Stimulated activated CD4-positive, alpha-beta T cell treated with anti-CD3 and anti-CD28 coated beads, Interleukin-1b, Interleukin-23, amount 100 ng/mL, for 1 hour (primary cell): ENCODE measurements at places on chromosomes 5 and 9.
A peak's percentile ranks its signal among the peaks of the same experiment; 100 is the strongest.

- DNase-seq, result no peak
Measured at GRCh38 chr5:16666883-16667398, 50.1 kb upstream of the RETREG1 start.

GRCh38 chr5:14039063-14039462, 94.6 kb upstream of the DNAH5 start:
- no peak for DNase-seq

DNA sequence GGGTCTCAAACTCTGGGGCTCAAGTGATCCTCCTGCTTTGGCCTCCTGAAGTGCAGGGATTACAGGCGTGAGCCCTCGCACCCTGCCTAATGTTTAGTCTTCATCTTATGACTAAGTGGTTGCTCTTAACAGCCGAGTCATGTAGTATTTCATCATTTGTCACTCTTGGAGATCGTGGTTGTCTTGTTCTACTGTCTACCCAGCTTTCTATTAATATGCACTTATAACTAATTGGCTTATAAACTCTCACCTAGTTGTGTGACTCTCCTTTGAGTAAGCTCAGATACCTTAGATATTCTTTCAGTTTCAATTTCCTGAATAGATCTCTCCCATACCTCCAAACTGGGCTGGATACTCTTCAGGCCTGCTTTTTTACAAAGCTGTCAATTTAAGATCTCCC, 19.9 kb downstream of the SLC44A1 start:
- DNase-seq, result no peak

DNA sequence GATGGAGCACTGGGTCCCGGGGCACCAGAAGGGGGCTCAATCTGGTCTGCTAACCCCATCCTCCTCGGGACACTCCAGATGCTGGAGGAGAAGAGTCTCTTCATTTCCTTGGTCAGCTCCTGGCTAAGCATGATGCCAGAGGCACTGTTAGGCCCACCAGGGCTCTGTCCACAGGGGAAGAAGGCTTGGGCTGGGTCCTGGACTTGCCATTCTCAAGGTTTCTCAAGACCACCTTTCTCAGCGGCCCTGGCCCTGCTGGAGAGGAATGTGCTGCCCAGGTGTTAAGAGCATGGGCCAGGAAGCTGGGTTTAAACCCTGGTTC, 7.9 kb downstream of the SH2D3C start:
- DNase-seq, result no peak

GRCh38 chr9:114930056-114930812, at the start of gene TNFSF8:
Gene TNFSF8 (minus strand): TSS chr9:114930591. CDS start chr9:114930303, 288 bp downstream.
- peak; percentile 11 for DNase-seq

GRCh38 chr5:79771387-79771786, 81.8 kb downstream of the CMYA5 start:
- no peak for DNase-seq

- no peak for DNase-seq
Measured at GRCh38 chr9:87548159-87548558, 50.5 kb downstream of the DAPK1 start.

DNA sequence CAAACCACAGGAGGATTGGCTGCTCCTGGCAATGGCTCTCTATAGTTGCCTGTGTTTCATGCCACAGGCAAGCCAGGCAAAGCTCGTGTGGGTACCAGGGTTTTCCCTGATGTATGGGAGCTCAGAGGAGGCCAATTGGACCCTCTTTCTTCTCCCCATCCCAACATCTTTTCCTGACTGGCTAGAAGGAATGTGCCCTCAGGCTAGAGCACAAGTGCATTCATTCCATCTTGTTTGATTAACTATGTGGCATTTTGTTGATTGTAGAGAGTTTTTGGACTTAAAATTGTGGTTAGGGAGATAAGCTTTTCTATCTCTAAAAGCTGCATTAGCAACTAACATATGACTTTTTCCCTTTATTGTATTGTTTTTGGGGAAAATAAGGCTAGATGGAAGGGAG, 561.3 kb downstream of the PSAT1 start:
- no peak for DNase-seq

- no peak for DNase-seq
Measured at GRCh38 chr5:170788626-170789304, 5.2 kb downstream of the GABRP start.

GRCh38 chr9:23643656-23644258, 182.3 kb downstream of the ELAVL2 start:
- no peak for DNase-seq

GRCh38 chr5:141475625-141476131, at the start of gene PCDHGC3:
Gene PCDHGC3 (plus strand): TSS chr5:141475966. CDS start chr5:141476117, 151 bp downstream.
- no peak for DNase-seq

- DNase-seq, result no peak
Measured at GRCh38 chr9:111514967-111515366, 10.0 kb upstream of the ZNF483 start.

- DNase-seq, result no peak
Measured at GRCh38 chr5:150393096-150393645, 19.5 kb downstream of the CD74 start.

DNA sequence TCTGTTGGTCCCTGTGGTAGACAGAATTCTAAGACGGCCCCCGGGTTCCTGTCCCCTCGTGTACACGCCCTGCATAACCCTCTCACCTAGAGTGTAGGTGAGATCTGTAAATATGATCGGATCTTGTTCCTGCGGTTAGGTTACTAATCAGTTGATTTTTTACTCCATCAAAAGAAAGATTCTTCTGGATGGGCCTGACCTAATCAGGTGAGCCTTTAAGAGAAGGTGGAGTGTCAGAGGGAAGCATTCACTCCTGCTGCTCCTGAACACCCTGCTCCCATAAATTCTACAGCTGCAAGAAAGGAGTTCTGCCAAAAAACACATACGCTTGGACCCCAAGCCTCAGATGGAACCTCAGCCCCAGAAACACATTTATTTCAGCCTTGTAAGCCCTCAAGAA, 15.6 kb upstream of the FUBP3 start:
- no peak for DNase-seq

- no peak for DNase-seq
Measured at GRCh38 chr5:94577466-94578245, 40.7 kb downstream of the KIAA0825 start.

GRCh38 chr5:131209506-131210150, 38.9 kb downstream of the LYRM7 start:
- peak; percentile 6 for DNase-seq

- no peak for DNase-seq
Measured at GRCh38 chr5:53560028-53560427, 411 bp upstream of the NDUFS4 start.

DNA sequence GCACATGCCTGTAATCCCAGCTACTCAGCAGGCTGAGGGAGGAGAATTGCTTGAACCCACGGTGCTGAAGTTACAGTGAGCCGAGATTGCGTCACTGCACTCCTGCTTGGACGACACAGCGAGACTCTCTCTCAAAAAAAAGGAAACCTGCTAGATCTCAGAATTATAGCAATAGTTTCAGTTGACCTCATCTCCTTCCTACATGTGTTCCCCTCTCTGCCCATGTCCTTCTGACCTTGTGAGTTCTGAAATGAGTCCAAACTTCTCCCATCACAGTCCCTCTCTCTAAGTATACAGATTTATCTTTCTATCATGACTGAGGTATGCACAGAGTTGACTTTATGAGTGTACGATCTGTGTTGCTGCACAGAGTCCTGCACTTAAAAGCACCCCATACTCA, 44.6 kb upstream of the SHOC1 start:
- no peak for DNase-seq

- DNase-seq, result no peak
Measured at GRCh38 chr9:115694014-115694413, 459.6 kb upstream of the PAPPA start.

GRCh38 chr9:82404196-82404870, 415.8 kb downstream of the SPATA31D1 start:
- no peak for DNase-seq

DNA sequence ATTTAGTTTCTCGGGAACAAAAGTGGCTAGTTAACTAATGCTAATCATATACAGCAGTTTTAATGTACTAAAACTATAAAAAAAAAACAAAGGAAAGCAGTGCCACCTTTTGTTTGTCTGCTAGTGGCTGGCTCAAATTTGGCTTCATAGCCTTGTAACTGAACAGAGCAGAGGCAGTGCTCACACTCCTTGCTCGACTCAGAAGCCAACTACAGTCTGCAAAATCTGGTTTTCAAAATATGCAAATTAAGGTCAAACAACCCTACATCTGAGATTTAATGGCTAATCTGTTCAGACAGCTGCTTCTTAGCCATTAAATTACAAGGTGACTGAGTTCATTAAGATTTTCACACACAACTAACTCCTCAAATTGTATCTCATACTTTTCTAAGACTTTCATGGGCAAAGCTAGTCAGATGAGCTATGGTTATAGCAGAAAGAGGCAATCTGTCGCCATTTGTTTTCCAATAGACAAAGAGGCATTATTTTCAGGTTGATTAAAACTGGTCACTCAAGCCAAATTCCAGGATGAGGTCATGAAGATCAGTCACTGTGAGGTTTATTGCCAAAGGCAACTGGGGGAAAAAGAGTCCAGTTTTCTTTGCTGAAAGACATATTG, 56.8 kb upstream of the EPB41L4A start:
- DNase-seq, result no peak

DNA sequence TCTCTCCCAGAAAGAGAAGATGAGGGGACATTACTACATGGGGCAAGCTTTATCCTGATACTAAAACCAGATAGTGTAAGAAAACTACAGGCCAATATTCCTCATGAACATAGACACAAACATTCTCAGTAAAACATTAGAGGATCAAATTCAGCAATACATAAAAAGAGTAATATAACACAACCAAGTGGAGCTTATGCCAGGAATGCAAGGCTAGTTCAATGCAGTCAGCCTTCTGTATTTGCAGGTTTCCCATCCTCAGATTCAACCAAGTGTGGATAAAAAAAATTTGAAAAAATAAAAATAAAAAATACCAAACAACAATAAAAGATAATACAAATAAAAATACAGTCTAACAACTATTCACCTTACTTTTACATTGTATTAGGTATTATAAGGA, 31.3 kb downstream of the CCDC69 start:
- DNase-seq, result no peak

GRCh38 chr9:87076825-87077224, 129.5 kb upstream of the GAS1 start:
- no peak for DNase-seq

- DNase-seq, result no peak
Measured at GRCh38 chr5:163190784-163191183, 246.6 kb upstream of the CCNG1 start.

- DNase-seq, result no peak
Measured at GRCh38 chr5:34412736-34413135, 243.4 kb upstream of the RAI14 start.

- DNase-seq, result no peak
Measured at GRCh38 chr5:151686674-151687407, at the start of gene SPARC. Gene SPARC (minus strand): TSS chr5:151686915. CDS start chr5:151676188, 10,727 bp downstream.

DNA sequence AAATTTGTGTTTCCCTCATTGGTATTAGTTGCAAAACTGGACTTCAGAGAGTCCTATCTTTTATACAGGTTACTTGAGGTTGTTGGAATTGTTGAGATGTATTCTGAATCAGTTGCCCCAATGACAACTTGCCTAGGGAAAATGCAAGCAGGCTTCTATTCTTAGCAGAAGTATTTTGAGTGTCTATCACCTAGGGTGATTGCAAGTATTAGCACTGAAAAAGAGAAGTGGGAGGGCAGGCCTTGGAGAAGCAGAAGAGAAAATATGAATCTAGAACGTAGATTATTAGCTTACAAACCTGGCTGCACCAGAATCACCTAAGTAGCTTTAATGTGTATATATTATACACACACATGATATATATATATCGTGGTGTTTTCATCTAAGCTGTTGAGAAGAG, 43.2 kb downstream of the ADAMTS12 start:
- DNase-seq, result no peak

- DNase-seq, result no peak
Measured at GRCh38 chr5:60829490-60830266, 14.4 kb downstream of the ELOVL7 start.

- no peak for DNase-seq
Measured at GRCh38 chr9:137380606-137381005, 42.4 kb downstream of the EXD3 start.

DNA sequence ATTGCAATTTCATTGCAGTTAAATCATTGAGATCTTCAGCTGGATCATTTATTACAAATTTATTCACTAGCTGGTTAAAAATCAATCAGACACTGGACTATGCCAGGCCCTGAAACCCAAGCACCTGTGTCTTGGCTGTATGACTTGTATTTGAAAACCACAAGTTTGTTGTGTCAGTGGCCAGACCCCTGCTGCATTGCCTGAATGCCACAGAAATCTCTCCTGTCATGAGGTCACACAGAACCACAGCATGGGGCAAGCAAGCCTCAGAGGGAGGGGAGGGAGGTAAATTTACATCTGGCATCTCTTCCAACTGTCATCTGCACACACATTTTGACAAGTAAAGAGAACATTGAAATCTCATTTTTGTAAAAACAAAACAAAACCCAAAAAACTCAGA, 90.0 kb downstream of the ARRDC3 start:
- DNase-seq, result no peak

DNA sequence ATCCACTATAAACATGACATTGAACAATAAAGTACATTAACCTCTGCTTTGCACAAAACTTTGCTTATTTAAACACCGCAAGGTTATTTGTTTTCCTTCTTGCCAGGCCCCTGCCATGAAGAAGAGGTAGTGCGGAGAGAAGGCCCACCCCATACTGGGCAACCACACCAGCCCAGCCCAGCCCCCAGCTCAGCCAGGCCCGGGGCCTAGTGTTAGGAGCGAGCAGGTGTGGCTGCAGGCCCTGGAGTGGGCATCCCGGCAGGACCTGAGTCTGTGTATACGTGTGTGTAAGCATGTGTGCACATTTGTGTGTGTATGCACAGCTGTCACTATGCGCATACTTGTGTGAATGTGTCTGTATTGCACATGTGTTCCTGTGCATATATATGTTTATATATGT, 90.4 kb upstream of the MVB12B start:
- no peak for DNase-seq

- DNase-seq, result no peak
Measured at GRCh38 chr9:93578844-93579243, 2.5 kb downstream of the PHF2 start.

GRCh38 chr9:134634176-134634575, 7.4 kb upstream of the COL5A1 start:
- DNase-seq, result no peak

- DNase-seq, result no peak
Measured at GRCh38 chr9:35906923-35907699, 1.1 kb downstream of the HRCT1 start.
